ENCODE measurements at places on chromosomes 13 and 19.

- no peak for DNase-seq
Measured at GRCh38 chr13:78977311-78977710, 318.4 kb upstream of the OBI1 start.

DNA sequence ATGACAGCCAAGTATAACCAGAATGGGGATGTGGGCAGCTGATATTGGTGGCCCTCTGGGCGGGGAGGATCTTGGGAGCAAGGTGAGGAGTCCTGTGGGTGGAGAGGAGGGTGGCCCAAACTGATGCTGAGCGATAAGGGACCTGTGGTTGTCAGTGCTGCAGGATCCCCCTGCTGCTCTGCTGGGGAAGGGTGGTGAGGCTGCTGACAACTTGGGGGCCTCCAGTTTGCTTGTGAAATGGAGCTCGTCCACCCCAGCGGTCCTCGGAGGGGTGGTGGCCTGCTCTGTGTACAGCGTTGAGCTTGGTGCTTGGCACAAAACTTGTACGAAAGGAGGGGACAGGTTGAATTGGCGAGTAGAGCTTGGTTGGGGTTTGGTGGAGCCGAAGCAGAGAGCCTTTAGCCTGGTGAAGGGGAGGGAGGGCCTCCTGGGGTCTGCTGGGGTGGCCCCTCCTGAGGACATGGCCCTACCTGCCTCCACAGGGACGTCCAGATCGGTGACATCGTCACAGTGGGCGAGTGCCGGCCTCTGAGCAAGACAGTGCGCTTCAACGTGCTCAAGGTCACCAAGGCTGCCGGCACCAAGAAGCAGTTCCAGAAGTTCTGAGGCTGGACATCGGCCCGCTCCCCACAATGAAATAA lies 2.9 kb downstream of the RPS11 start:
- DNase-seq: no peak

DNA sequence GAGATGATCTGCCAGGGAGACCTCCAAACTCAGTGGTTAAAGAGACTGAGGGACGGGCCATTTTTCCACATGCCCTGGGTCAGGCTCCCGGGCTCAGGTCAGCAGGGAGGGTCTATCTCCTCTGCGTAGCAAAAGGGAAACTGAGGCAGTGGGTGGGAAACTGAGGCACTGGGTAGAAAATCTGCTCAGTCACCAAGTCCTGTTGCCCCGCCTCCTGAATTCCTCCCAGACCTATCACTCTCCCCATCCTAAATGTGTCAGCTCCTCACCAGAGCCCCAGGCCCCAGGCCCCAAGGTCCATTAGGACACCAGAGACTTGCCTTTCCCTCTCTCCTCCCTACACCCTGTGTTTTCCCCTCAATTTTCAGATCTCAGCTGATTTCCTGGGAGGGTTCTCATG lies 2.4 kb downstream of the CD320 start:
- DNase-seq: no peak

- no peak for DNase-seq
Measured at GRCh38 chr13:28171266-28171665, 32.9 kb downstream of the PAN3 start.

DNA sequence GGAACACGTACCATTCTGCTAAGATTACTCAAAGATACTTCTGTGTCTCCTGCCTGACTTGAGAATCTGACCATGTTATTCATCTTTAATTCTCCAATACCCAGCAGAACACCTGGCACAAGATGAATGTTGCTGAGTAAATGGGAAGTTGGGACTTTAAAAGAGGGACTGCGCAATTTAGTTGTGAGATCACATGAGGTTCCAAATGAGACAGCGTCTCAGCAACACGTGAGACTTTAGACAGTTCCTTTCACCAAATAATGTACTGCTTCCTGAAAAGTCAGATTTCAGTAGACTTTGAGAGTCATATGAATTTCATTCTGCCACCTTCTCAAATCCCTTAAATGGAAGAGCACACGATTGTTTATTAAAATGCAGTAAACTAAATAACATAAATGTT lies 36.7 kb downstream of the DOCK9 start:
- DNase-seq: no peak

GRCh38 chr13:112889351-112890290 lies 79.4 kb upstream of the MCF2L start:
- no peak for DNase-seq

DNA sequence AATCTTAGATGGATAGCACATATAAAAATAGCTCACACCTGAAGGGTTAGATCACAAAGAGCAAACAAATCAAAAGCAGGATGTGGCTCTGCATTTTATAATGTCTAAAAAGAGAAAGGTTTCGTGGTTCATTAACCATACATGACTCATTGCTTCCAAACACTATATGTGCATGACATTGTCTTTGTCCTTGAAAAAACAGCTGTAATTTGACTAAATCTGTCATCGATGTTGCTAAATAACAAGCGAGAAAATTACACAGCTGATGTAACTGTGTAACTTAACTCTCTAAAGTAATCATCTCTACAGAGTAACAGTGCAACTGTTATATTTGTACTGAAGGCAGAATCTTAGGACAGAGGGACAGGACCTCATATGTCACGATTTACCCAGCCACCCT lies 383.1 kb upstream of the GPC6 start:
- no peak for DNase-seq

- no peak for DNase-seq
Measured at GRCh38 chr19:47778954-47779351, 450 bp downstream of the SELENOW start.

- peak; percentile 99 for DNase-seq
Measured at GRCh38 chr19:17947815-17948513, 15.1 kb downstream of the CCDC124 start.

DNA sequence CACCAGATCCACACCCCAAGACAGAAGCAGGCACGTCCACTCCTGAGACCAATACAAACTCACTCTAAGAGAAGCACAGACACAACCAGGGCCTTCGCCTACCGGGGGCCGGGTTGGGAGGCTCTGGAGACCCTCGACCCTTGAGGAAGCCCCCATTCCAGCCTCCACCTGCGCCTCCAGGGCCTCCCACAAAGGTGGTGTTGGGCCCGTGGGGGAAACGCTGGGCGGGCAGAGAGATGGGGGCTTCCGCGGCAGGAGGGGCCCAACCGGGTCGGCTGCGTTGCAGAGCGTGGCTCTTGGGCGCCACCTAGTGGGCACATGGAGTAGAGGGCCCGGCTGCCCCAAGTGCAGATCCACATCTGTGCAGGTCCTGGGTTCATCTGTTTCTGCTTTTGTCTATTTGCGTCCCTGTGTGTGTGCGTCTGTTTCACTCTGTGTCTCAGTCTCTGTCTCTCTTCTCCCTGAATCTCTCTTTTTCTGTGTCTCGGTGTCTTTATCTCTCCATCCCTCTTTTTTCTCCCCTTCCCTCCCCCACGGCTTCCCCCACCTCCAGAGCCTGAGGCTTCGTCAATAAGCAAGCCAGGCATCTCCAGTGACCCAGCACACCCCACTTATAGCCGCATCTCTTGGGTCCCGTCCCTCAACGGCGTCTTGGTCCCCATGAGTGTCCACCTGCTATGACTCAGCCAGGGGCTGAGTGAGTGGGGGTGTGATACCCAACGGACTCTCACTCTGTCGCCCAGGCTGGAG lies 10.5 kb upstream of the TINCR start:
- DNase-seq: peak; percentile 51

GRCh38 chr19:29833614-29834261 lies 21.9 kb downstream of the CCNE1 start:
- no peak for DNase-seq

GRCh38 chr19:43777163-43777695 lies 3.5 kb downstream of the KCNN4 start:
- peak; percentile 46 for DNase-seq

DNA sequence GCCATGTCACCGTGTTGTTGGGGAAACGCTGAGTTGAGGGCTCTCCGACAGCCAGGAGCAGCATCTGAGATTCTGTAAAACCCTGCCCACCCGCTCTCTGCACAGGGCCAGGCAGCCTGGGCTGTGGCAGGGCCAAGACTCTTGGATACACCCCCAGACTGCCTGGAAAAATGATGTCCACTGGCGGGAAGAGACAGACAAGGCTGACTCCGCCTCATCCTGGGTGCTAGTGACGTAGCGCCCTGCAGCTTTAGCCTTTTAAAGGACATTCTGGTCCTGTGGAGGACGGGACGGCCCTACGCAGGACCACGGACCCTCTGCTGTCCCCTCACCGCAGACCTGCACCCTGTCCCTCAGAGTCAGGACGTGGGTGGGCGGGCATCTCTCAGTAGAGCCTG lies 20.7 kb upstream of the LILRA2 start:
- DNase-seq: no peak

DNA sequence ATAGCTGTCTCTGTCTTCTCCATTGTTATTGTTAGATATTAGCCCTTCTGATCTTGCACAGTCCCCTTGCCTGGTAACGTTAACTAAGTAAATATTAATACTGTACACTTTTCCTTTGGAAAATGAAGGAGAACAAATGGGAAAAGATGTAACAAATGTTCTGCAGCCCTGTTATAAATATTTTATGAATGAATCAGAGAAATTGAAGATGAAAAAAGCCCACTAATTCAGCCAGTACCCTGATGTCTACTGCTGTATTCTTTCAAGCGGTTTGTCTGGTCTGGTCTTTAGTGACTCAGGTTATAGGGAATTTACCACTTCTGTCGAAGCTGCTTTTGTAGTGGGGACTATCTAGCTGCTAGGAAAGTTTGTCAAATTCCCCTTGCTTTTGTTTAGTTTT lies 121.0 kb downstream of the COG6 start:
- no peak for DNase-seq

- DNase-seq: peak; percentile 16
Measured at GRCh38 chr19:35000647-35001501, 751 bp downstream of the GRAMD1A start.

DNA sequence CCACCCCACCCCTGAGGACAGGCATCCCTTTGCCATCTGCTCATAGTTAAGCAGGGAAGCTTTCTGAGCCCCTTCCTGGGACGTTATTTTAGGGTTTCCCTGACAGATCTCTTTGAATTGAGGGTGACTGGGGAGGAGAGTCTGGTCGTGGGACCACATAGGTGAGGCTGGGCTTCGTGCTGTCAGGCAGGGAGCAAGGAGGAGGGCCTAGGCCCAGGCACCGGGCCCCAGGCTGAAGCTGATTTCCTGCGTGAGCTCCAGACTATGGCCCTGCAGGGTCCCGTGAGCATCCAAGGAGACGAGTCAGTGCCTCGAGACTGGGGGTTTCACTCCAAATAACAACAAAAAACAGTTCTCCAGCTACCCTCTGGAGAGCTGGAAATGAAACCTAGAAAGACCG lies 60.4 kb downstream of the MYO9B start:
- no peak for DNase-seq

DNA sequence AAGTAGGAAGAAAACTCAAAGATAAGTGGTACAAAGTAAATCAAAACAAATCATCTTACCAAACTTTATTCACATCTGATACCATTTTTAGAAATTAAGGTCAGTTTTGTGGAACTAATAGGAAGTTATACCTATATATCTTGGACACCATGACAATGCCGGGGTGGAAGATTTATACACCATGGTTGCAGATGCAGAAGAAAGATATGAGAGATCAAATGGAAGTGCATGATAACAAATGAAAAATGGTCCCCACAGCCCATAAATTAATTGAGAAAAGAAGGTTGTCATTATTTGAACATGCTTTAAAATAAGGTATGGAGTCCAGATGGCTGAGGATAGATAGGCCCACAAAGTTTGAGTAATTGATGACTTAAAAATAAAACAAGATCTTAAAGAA lies 276.8 kb downstream of the TSHZ3 start:
- no peak for DNase-seq

DNA sequence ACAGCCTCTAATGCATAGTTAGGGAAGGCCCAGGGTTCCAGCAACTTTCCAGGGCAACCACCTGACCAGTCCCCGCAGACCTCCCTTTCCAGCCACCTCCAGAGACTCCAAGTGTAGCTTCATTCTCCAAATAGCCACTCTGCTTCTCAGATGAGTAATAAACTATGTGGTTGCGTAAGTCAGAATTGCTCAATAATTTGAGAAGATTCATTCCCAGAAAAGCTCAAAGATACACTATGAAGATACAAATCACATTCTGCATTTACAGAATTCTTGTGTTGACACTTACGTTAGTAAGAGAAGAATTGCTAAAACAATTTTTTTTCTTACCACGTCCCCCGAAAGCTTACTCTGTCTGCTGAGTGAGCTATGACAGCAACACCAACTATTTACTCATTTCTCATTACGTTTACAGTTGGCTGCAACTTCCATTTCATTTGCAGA lies 8.2 kb upstream of the LATS2 start:
- DNase-seq: peak; percentile 68

DNA sequence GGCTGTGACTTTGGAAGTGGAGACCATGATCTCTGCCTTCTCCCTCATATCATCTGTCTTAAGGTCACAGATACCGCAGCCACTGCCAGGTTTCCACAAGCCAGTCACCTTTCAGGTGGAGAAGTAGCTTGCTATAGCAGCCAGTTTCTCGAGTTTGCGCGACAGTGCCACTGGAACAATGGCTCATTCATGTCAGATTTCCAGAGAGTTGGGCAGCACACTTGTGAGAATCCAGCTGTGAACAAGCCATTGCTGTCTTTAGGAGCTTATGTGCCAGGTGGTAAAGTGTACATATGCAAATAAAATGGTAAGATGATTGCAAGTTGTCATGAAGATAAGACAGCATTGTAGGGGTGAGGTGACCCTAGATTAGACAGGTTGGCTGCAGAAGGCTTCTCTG lies 22.3 kb downstream of the GARRE1 start:
- peak; percentile 55 for DNase-seq

DNA sequence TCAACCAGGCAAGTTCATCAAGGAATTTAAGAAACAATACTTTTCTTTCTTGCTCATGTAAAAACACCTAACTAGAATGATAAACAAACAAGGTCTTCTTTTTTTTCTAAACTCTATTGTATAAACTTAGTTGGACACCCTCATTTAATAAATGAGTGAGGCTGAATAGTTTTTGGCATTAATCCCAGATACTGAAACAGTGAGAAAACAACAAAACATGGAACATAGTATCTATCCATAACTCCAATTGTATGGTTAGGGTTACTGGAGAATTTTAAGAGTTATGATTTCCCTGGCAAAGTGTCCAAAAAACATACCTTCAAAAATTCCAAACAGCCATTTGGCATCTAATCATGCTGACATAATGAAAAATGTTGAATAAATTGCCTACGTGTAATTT lies 5.8 kb upstream of the POMP start:
- no peak for DNase-seq

- DNase-seq: peak; percentile 28
Measured at GRCh38 chr13:46721054-46721453, 75.9 kb downstream of the ESD start.

- no peak for DNase-seq
Measured at GRCh38 chr13:52751196-52751595, 11.6 kb upstream of the CNMD start.

GRCh38 chr13:105364191-105364590 lies 1171.3 kb downstream of the EFNB2 start:
- DNase-seq: no peak

Measured in COLO829 (cell line).